ENCODE measurements at places on chromosomes 5 and 9.

DNA sequence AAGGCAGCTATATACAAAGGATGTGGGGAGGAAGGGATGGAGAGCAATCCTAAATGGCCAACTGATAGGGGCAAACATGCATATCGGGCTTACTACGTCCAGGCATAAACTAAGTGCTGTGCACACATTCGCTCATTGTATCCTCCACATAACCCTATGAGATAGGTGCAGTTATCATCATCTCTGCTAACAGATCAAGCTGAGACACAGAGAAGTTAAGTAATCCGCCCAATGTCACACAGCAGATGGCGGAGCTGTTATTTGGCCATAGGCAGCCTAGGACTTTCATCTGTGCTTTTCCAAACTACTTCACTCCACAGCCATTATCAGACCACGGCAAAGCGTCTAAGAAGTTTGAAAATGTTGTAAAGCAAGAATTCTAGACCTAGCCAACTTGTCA is 197.5 kb downstream of the RGS3 start:
- DNase-seq, result no peak

DNA sequence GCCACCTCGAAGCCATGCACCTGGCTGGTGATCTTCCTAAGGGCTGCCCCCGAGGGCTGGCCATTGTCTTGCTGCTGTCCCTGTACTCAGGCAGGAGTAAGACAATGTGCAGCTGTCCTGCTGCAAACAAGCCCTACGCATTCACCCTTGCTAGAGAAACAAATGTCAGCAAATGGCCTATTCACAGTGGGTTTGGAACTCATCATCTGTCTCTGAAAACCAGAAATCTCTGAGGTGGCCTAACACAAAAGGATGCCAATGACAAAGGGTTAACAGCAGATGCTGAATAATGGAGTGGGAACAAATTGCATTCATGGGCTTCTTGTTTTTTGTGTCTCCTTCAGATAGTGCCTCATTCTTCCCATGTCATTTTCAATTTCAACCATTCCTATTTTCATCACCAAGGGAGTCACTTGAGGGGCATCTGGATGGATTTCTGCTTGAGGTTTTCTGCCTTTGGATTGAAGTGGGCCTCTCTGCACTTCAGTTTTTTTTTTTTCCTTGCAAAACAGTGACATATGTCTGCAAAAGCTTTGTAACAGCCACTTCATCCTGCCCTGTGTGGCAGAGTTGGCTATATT is 261.6 kb upstream of the VLDLR start:
- DNase-seq, result no peak

GRCh38 chr9:107612136-107612535 is 122.6 kb upstream of the KLF4 start:
- DNase-seq, result no peak

DNA sequence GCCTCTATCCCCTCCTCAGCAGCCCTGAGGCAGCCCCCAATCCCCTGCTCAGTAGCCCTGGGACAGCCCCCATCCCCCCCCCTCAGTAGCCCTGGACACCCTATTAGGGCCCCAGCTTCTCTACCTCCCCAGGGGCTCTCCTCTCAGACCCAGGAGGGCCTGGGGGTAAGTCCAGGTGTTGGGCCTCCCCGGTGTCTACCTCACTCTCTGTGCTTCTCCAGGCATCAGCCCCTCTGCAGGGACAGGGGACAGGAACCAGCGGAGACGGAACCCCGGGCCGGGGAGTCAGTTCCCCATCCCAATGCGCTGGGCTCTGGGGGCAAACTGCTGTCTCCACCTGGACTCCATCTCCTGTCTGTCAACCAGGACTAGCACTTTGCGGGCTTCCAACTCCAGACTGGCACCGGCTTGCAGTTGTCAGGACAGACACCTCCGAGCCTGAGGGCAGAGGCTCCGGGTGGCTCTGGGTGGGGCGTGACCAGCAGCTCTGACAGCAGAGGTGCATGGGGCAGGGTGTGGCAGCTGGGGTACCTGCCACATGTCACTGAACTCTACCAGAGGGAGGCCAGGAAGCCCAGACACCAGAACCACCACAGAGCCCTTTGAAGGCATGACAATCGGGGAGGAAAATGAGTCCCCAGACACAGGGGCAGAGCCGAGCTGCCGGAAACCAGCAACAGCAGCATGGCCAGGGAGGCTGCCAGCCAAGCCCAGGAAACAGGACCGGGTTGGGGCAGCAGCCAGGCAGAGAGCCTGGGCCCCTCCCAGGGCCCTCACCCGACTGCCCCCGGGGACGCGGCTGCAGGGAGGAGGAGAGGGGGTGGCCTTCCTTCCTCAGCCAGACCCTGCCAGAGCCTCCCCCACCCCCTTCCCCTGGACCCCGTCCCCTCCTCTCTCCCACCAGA is 17.7 kb upstream of the UBAC1 start:
- no peak for DNase-seq

GRCh38 chr5:98468188-98468869 is 305.1 kb upstream of the RGMB start:
- no peak for DNase-seq

DNA sequence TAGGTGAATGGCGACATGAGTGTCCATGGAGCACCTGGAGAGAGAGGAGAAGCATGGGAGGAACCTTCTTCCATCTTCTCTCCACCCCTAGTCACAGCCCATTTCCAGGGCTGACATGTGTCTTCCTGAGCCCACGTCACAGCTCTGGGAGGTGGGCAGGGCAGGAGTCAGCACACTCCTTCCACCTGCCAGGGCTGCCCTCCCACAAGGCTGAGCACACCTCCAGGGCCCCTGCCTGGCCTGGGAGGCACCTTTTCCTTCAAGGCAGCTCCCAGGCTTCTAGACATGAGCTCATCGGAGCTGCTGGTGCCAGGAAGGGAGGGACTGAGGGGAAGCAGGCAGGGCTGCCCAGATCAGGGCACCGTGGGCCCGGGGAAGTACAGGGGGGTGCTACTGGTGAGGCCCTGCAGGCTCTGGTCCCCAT is 13.6 kb upstream of the SYNPO start:
- no peak for DNase-seq

- DNase-seq, result no peak
Observed at GRCh38 chr5:62509806-62510205, 68.8 kb upstream of the LRRC70 start.

- DNase-seq, result no peak
Observed at GRCh38 chr9:99931155-99931840, 24.8 kb downstream of the STX17 start.

GRCh38 chr9:136314944-136315343 is 11.1 kb upstream of the CCDC187 start:
- DNase-seq, result no peak

DNA sequence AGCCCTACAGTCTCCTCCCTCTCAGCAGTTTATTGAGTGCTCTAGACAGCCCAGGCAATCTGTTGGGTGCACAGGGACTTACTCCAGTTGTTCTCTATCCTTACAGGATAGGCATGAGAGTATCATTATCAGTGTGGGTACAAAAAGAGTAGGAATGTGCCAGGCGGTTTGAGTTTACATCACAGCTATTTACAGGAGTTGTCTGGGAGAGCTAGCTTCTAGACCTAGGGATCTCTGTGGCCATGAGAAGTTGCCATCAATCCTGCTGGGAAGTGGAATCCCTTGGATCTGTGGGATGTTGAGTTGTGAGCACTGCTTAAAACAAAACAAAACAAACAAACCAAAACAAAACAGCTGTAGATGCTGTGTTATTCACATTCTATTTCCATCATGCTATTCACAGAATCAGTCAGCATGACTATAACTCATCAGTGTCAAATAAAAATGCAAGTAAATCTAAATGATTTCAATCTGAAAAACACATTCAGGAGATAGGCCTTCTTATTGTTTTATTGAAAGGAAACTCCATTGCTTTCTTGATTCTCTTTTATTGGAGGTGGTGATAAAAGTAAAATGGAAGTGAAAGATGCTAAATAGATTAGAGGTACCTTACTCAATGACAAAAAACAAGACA is 552.4 kb upstream of the ZNF608 start:
- DNase-seq, result no peak

DNA sequence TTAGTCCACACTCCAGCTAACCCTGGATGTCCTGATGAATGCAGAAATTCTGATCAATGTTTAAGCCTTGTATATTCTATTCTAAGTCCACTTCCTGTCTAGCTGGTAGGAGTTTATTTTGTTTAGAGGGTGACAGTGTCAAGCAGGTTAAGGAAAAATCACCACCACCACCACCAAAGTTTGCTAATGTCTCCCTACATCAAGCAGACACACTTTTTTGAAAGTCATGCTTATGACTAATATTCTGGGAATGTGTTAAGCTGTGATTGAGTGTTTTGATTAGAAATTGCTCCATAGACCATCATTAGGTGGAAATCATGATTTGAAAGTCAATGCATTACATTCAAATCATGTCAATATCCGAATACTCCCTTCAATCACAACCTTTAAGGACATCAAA is 1530.1 kb downstream of the MAT2B start:
- DNase-seq, result no peak

- no peak for DNase-seq
Observed at GRCh38 chr5:125249400-125249799, 503.0 kb upstream of the ZNF608 start.

GRCh38 chr9:76403352-76403751 is 9.1 kb upstream of the RFK start:
- DNase-seq, result no peak

- DNase-seq, result no peak
Observed at GRCh38 chr9:110131499-110131898, 76.5 kb downstream of the C9orf152 start.

DNA sequence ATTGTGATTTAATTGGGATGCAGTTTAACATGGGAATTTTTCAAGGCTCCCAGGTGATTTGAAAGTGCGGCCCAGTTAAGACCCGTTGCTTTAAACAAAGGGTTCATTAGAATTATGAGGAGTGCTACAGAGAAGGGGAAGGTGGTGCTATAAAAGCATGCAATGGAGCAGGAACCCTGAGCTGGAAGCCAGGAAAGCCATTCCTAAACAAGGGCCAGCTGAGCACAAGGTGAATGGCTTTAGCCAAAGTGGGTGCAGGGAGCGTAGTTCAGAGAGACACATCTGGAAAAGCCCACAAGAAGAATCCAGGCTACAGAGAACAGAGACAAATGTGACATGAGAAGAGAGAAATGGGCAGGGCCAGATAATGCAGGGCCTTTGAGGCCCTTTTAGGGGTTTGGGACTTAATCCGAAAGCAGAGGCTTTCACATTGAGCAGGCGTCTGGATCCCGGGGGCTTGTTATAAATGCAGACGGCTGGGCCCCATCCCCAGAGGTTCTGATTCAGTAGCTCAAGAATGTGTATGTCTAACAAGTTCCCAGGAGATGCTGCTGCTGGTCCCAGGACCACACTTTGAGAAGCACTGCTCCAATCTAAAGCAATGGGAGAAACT is 138.1 kb upstream of the WWC1 start:
- DNase-seq, result no peak

GRCh38 chr5:67978171-67978570 is 237.4 kb upstream of the PIK3R1 start:
- DNase-seq, result no peak

DNA sequence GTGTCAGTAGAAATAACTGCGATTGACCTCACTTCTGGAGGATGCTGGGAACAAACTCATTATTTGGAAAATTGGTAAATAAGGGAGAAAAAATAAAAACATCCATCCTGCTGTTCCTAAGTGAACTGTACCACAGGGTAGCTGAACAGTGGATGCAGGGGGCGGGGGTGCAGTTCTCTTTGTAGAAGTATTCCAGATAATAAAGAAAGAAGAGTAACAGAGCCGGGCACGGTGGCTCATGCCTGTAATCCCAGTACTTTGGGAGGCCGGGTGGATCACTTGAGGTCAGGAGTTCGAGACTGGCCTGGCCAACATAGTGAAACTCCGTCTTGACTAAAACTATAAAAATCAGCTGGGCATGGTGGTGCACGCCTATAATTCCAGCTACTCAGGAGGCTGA is 132.1 kb downstream of the COL23A1 start:
- DNase-seq, result no peak

DNA sequence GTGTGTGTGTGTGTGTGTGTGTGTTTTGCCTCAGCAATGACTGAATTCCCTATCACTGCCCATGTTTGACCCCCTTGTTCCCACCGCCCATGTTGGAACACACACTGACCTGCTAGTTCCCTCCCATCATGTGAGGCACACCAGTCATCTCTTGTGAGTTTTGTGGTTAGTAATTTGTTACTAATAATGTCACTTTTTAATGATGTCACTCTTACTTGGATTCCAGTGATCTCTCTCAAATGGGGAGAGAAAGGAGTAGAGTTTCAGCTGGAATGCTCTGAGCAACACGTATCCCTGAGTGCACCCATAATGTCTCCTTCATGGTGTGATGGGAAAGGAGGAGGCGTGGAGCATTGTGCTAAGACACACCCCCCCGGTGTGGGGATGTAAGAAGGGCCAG is 172.6 kb downstream of the SH3GL2 start:
- DNase-seq, result no peak

- DNase-seq, result no peak
Observed at GRCh38 chr5:178526773-178527457, 63.3 kb downstream of the COL23A1 start.

DNA sequence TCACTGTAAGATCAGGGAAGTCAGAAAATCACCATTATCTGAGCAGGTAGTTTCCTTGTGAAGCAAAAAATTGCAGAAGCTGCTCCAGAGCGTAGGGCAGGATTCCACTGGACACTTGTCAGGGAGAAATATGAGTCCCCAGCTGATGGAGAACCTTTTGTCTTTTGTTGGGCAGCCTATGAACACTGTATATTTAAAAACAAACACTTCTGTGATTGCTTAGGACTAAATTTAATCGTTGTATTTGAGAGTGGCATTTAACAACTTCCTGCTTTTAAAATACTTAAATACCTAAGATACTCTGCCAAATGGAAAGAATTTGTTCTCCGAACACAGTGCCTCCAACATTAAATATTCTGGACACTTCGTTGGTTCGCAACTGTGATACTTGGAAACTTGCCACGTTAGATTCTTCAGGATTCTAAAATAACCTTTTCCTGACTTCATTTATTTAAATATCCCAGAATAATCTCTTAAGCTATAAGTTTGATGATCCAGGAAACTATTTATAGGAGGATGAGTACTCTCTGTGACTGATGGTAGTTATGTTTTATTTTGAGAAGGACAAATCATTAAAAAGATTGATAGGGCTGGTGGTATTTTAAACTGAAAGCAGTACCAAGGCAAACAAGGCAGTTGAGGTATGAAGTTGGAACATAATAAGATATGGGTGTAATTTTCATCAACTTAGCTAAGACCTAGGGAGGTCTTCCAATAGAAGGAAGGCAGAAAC is 2.7 kb upstream of the HSPA4 start:
- DNase-seq, result no peak
